ENCODE measurements at places on chromosomes 6 and 20.

- DNase-seq, result no peak
These were observed 6.6 kb upstream of the TBC1D7 start for GRCh38 chr6:13334953-13335352.

DNA sequence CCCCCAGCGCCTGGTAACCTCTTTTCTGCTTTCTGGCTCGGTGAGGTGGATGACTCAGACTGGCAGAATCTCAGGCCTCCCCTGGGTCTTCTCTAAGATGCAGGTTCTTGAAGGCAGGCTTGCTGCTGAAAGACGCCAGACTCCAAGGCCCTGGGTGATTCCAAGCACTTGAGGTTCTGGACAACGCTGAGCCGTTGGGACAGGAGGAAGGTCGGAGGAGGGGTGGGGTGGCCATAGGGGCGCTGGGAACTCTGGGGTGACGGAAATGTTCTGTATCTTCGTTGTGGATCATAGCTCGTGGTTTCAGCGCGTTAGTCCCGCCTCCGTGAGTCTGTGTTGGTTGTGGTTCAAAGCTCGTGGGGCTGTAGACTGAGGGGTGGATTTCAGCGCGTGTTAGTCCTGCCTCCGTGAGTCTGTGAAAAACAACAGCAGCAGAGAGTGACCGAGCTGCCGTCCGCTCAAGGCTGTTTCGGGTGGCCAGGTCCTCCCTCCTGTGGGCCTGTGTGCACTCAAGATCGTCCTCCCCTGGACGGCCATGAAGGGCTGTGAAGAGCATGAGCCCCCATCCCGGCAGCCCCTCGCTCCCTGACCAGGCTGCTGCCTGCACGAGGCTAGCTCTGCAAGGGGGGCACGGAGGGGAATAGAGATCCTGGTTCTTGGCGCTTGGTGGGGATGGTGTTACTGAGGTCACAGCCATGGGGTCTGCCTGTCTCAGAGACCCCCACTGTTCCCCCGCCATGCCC is 7.7 kb downstream of the NTSR1 start:
- no peak for DNase-seq

DNA sequence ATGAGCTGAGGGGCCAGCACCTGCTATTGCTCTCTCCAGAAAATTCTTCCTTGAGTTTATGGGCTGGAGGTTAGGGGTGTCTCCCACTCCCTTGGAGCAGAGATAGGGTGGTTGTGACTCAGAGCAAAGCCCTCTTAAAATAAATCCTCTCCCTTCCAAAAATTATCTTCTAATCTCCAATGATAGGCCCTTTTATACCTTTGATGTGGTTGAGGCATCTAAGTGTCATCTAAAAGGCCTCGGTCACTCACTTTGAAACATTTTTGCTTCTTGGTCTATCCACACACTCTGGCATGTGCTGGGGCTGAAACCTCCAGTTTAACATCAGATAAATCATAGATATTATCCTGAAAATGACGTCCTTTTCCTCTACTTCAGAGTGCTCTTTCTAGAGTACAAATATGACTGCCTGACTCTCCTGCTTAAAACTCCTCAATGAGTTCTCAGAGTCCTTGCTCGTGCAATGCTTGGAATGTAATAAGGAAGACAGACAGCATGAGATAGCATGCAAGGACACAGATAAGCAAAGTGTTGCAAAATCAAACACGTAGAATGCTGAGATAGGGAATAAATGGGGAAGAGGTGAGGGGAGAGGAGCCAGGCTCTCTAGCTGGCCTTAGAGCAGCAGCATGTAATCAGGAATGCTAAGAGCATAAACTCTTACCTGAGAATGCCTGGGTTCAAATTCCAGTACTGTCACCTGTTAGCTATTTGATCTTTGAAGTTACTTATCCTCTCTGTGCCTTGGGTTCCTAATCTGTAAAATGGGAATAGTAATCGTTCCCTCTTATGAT is 374.1 kb upstream of the CITED2 start:
- DNase-seq, result no peak

- DNase-seq, result no peak
These were observed 90.7 kb downstream of the CDH26 start for GRCh38 chr20:60048634-60049521.

- DNase-seq, result no peak
These were observed 106.8 kb upstream of the RIPOR2 start for GRCh38 chr6:25042536-25042935.

DNA sequence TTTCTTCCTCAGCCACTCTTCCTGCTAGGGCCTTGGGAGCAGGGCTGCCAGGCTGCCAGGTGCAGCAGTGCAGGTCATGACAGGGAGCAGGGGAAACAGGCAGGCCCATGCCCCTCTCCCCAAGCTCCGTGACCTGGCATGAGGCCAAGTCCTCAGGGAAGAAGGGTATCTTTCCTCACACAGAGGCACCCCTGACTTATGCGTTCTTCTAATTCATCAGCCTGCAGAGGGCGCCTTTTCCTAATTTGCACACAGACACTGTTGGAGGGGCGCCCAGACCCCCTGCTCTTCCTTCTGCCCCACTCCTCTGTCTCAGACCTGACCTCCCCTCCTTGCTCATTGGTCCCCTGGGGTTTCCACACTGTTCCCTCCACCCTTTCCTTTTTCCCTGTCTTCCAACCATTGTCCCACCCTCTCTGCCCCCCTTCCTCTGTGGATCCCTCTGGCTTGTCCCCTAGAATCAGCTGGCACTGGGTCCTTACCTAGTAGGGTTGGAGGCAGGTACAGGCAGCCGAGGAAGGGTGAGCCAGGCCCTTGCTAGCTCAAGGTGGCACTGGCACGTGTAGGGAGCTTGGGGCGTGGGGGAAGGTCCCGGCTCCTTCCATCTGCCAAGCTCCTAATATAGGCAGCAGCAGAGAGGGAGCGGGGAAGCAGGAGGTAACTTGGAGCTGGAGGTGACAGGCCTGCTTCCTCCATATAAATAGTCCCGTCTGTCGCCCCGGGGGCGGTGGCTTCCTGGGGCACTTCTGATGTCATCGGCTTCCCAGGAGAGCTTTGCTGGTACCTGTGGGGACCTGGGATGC is 154.9 kb upstream of the MLN start:
- DNase-seq, result no peak

DNA sequence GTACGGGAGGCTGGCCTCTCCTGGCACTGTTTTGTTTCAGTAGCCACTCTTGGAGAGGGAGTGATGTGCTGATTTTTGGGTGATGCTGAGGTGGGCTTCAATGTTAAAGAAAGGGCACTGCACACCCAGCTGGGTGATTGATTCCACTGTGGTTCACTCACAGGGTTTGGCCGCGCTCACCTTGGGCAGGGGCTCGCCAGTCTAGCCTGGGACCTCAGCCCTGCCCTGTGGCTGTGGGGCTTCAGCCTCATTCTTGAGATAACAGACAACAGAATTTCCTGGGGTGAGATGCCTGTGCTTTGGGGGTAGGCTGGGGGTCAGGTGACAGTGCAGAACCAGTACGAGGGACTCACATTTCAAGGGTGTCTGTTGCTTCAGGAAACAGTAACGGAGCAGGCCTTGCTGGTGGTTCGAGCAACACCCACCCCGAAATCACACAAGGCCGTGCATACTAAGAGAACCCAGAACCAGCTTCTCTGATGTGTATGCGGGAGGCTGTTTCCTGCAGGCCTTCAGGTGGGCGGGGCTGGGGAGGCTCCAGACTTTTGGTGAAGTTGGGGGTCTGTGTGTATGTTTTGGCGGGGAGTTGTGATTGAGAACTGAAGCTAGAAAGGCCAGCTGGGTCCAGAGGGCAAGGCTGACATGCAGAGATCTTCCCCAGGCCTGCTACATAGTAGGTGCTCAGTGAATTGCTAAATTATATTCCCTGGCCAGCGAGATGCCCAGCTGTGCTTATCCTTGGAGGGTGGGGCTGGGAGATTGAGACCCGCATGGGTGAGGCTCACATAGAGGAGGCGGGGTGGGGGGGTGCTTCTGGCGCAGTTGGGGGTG is 154.2 kb upstream of the RNF24 start:
- no peak for DNase-seq

DNA sequence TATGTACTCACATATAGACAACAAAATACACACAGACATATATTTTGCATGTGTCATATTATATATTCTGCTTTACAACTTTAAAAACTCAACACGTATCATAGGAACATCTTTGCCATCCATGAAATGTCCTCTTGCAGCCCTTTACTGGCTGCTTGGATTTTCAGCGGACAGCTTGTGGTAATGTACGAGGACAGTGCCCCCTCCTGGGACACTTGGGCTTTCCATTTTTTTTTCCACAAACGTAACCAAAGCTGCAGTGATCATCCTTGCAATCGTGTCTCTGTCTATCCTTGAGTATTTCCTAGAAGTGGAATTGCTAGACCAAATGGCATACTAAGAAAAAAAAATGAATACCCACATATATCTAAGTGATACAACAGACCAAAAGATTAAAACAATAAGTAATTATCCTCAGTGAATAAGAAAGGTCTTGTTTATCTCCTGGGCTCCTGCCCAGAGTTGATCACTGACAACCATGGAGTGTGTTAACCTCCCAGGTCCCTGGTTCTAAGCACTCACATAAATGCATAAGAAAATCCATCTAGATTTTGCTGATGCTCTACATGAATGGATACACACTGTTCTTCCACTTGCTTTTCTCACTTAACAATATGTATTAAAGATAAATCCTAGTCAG is 18.1 kb downstream of the BPI start:
- no peak for DNase-seq

- no peak for DNase-seq
These were observed 13.2 kb upstream of the THBD start for GRCh38 chr20:23062632-23063031.
